ENCODE measurements at places on chromosomes 7 and 10. TPM values are rescaled to one million over a fixed set of nuclear protein-coding genes. Genes with fewer than 3 reads are reported as not detected.
A peak's percentile ranks its signal among the peaks of the same experiment; 100 is the strongest.

DNA sequence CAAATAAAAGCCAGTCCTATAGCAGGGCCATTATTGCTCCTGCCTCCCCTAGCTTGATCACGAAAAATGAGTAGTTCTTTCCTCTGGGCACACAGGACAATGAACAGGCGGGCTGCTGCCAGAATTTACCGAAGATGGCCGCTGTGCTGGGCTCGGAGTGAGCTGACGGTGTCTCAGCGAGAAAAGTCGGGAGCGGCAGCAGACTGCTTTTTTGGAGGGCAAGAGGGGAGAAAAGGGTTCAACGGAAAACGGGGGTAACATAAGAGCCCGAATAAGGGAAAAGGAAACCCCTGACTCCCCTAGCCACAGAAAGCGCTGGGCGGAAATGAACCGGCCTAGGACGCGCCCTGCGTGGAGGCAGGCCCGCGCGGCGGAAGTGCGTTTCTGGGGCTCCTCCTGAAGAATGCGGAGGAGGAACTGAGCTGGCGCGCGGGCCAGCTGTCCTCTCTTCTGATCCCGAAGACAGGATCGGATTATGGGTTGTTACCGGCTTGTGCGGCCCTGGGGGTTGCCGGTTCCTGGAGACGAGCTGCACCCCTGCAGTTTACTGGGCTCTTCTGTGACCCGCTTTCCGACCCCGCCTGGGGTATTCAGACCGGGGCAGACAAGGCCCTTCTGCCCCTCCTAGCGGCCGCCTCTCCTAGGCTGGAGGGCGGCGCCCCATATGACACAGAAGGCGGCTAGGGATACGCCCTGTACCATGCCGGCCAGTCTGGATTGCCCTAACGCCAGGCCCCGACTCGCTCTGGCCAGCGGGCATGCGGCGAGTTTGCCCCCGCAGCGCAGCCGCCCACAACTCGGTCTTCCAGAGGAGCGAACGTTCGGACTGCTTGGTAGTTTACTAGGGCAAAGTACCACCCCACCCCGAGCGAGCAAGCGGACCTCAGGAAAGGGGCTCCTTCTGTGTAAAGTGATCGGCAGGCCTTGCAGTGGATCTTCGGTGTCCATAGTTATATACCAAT lies 30.1 kb upstream of the KMT2E start:
- H3K4me3 ChIP-seq, result peak overlapping the region; percentile 27
- DNase-seq, result peak; percentile 87
- H3K4me1 ChIP-seq, result peaks cover 65% of the 10 kb centered on the region
- peak overlapping the region; percentile 96 for H3K27ac ChIP-seq

DNA sequence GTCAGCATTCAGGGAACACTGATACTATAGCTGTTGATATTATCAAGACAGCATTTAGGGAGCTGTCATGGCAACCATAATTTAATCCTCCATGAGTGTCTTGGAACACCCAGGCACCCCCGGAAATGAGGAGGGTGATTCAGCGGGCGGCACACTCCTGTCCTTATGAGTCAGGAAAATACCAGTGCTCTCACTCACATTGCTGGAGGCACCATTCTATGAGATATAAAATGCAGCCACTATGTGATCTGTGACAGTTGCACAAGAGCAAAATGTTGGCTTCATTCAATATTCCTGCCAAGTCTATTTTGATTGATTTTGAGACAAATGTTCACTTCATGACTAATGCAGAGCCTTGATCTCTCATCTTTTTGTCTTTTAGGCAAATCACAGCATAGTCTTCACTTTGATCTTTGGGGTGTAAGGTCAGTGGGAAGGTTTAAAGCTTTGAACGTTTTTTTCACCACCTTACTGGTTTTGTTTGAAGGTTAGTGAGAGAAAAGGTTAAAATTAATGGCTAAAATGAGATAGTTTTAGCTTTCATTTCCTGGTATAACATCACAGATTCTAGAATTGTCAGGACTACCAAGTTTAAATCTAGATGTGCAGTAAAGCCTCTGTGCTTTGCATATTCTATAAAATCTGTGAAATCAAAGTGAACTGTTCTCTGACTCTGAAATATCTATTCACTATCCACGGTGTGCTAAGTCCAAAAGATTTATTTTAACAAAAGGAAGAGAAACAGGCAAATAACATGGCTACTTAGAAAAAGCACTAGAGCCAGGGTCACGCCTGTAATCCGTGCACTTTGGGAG lies 12.4 kb upstream of the ARHGAP12 start:
- DNase-seq, result peak; percentile 83
- H3K4me3 ChIP-seq, result no peak overlapping the region
- no peaks in the 10 kb centered on the region for H3K36me3 ChIP-seq
- peaks cover 15% of the 10 kb centered on the region for H3K4me1 ChIP-seq
- H3K27ac ChIP-seq, result peak overlapping the region; percentile 78

- no peaks in the 10 kb centered on the region for H3K27me3 ChIP-seq
- no peak for DNase-seq
- no peak overlapping the region for H3K4me3 ChIP-seq
- H3K27ac ChIP-seq, result no peak overlapping the region
Observed at GRCh38 chr7:150476819-150477631, 26.6 kb downstream of the GIMAP8 start.

DNA sequence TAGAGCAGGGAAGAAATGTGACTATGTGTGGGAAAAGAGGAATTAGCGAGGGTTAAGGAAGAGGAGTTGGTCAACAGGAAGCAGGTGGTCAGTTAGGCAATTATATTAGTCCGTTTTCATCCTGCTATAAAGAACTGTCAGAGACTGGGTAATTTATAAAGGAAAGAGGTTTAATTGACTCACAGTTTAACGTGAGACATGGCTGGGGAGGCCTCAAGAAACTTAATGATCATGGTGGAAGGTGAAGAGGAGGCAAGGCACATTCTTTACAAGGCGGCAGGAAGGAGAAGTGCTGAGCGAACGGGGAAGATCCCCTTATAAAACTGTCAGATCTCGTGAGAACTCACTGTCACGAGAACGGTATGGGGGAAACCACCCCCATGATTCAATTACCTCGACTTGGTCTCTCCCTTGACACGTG lies 35.0 kb downstream of the RAMP3 start:
- H3K4me1 ChIP-seq, result no peaks in the 10 kb centered on the region
- DNase-seq, result no peak
- peaks cover 5% of the 10 kb centered on the region for H3K27me3 ChIP-seq
- H3K4me3 ChIP-seq, result no peak overlapping the region

DNA sequence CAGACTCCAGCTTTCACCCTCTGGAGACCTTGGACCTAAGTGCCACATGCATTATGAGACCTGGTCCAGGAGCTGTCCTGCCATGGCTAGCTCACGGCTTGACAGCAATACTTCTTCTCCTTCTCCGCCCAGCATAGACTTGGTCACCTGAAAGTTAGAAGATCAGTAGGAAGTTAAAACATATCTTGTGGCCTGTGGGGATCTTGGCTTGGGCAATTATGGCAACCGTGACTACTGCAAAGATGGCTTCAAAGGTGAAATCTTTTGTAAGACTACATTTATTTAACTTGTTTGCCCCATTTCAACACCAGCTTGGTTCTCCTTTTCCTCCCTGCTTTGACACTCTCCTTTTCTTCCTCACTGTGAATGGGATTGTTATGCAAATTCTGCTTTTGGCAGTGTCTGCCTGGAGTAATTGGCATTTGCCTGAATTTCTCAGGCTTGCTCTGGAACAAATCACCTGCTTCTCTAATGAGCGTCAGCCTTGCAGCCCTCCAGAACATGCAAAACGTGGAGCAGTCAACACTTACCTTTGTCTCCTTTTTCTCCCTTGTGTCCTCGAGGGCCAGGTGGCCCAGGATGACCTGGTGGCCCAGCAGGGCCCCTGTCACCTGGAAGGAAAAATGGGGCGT lies 53.4 kb downstream of the COL17A1 start:
- H3K4me1 ChIP-seq, result no peaks in the 10 kb centered on the region
- no peak overlapping the region for H3K4me3 ChIP-seq
- no peak overlapping the region for H3K27ac ChIP-seq
- no peaks in the 10 kb centered on the region for H3K27me3 ChIP-seq
- no peak for DNase-seq

Gene AKR1C8
- not detected for total RNA-seq
